ENCODE measurements at places on chromosomes 6 and 20.

DNA sequence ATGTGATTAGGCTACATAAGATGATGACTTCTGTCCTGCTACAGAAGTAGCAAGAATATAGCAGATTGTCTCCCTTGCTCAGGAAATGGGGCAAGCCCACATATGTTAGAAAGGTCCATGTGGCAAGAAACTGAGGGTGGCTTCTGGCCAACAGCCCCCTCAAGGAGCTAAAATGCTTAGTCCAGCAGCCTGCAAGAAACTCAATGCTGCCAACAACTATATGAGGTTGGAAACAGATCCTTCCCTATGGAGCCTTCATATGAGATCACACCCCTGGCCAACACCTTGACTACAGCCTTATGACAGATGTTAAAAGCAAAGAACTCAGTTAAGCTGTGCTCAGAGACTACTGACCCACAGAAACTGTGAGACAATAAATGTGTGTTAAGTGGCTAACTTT, 22.1 kb downstream of the PTPRT start:
- DNase-seq = no peak

DNA sequence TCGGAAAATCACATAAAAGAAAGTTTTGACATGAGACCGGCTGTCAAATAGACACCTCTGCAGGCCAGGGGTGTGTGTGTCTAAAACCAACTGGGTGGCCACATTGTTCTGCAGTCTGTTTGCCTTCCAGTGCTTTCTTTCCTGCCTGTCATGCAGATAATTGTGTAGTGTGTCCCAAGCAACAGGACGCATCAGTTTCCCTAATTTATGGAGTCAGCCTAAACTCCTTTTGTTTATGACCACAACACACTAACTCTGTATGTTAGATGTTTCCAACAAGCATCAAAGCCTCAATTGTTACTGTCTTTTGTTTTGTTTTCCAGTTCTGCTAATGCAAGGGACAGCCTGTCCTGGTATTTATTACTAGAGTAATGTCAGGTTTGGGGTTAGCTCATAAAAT, 205.7 kb downstream of the ATXN1 start:
- no peak for DNase-seq

DNA sequence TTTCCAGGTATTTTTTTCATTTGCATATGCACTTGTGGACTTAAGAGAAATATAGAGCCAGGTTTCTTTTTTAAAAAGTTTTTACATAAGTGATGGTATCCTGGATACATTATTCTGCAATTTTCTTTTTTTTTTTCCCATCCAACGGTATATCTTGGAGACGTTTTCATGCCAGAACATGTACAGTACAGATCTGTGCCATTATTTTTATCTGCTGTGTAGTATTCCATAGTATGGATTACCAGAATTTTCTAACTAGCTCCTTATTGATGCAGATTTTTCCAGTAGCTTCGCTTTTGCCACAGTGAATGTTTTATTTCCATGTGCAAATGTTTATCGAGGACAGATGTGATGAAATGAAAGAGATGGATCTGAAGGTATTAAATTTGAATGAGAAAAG, 34.1 kb downstream of the PPP1R16B start:
- no peak for DNase-seq

DNA sequence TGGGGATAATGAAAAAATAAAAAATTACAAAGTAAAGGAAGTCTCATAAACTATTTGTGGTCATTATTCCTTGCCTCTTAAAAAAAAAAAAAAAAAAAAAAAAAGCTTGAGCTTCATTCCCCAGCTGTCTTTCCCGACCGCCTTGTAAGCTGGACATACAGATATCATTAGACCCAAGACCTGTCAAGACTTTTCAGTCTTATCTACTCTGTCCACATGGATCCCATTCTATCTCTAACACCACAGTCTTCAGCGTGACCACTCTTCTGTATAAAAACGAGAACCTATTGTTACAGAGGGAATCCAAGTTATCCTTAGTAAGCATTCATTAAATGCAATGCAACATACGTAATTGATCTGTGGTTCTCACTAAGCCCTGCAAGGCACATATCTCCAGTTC, 423.5 kb downstream of the MEI4 start:
- no peak for DNase-seq

DNA sequence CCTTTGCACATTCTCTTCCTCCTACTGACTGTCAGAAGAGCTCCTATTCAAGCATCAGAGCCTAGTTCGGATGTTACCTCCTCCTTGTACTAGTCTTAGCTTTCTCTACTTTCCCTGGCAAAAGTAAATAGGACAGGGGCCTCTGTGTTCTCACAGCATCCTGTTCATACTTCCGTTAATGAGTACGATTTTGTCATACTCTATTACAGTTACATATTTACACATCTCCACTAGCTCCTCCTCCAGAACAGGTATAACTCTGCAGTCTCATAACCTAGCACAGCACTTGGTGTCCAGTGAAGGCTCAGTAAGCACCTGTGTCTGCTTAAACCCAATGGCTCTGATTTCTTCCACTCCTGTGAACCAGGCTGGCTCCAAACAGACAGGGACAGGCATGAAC, 7.0 kb downstream of the ELMO2 start:
- DNase-seq = no peak

- DNase-seq = no peak
Observed at GRCh38 chr6:102928109-102928508, 1534.6 kb downstream of the GRIK2 start.

- DNase-seq = no peak
Observed at GRCh38 chr20:63974402-63975200, 4.8 kb downstream of the SAMD10 start.

- no peak for DNase-seq
Observed at GRCh38 chr20:17878069-17878911, 90.3 kb downstream of the SNX5 start.

GRCh38 chr20:44914924-44915323, 5.1 kb downstream of the PABPC1L start:
- no peak for DNase-seq

- DNase-seq = no peak
Observed at GRCh38 chr6:132209351-132209750, 191.9 kb downstream of the MOXD1 start.

- no peak for DNase-seq
Observed at GRCh38 chr20:47775841-47776240, 9.4 kb downstream of the SULF2 start.

- DNase-seq = peak; percentile 29
Observed at GRCh38 chr6:28794175-28795002, 129.4 kb downstream of the TRIM27 start.

GRCh38 chr6:13404228-13404891, 76.0 kb upstream of the TBC1D7 start:
- DNase-seq = peak; percentile 49

DNA sequence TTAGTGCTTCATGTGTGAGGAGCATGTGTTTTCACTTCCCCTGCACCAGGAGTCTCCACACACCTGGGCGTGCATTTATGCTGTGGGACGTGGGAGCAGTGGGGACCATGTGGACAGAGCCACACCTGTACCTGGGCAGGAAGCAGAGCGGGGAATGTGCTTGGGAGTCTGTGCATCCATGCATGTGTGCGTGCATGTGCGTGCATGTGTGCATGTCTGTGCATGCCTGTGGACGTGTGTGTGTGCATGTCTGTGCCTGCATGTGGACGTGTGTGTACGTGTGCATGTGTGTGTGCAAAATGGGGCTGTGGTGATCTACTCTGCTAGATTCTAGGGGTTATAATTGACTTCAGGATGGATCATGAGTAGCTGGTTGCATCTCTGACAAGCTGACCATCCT, 224.0 kb upstream of the GMDS start:
- DNase-seq = no peak

GRCh38 chr6:140071601-140072062, 697.2 kb upstream of the CITED2 start:
- DNase-seq = peak; percentile 72

GRCh38 chr6:21992178-21992967, 304.5 kb downstream of the PRL start:
- DNase-seq = peak; percentile 67

GRCh38 chr6:26379740-26380139, 3.2 kb upstream of the BTN2A2 start:
- no peak for DNase-seq

DNA sequence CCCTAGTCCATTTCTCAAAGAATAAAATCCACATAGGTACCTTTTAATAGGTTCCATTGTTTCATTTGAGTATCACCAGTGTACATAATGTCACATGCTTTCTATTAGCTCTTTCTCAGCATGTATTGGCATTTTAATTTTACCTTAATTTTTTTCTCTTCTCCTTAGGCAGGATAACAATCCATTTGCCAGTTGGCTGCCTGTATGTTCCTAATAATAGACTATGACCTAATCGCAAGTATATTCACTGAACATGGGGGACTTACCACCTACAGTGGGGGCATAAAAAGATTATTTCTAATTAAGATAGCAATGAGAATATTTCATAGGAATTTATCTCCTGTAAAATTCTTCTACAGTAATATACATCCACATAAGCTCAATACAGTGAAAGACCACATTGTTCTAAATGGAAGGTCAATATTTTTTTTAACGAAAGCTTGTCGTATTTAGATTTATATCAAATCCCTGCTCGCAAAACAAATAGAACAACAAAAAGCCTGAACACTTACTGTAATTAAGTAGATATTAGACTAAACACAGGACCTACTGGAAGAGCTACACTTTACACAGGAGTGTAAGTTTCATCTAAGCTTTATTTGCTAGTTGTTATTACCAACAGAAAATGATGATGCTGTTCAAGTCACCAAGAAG, 76.4 kb downstream of the OGFRL1 start:
- peak; percentile 22 for DNase-seq

DNA sequence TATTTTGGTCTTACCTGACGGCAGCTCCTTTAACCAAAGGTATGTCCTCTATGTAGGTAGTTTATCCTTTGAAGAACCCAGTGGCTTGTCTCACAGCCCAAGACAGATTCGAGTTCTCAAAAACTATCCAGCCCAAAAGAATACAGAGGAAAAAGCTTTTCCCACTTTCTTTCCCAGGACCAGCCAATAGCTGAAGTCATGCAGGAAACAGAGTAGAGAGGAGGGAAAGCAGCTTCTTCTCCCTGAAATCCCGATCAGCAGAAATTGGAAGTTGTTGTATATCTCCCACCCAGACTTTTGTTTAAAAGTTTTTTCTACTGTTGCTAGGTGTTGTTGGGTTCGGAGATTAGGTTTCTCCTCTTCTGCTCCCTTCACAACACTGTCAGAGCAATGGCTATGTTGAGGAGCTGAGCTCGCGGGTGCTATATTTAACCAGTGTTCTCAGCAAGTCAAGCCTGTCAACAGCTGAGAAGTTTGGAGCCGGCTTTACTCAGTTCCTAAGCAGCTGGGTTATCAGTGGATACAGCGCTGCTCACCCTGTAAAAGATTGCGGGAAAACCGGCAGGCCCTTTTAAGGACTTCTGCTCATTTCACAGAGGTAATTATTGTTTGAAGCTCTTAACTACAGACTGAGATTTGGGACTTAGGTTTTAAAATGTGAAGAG, at the start of gene FILIP1:
TSS of gene FILIP1 (minus strand) at position 401 of the 665 bp plus-strand sequence. CDS start 78,828 bp downstream, outside the sequence.
- DNase-seq = peak; percentile 29

- DNase-seq = no peak
Observed at GRCh38 chr6:38603966-38604365, 35.8 kb downstream of the BTBD9 start.

DNA sequence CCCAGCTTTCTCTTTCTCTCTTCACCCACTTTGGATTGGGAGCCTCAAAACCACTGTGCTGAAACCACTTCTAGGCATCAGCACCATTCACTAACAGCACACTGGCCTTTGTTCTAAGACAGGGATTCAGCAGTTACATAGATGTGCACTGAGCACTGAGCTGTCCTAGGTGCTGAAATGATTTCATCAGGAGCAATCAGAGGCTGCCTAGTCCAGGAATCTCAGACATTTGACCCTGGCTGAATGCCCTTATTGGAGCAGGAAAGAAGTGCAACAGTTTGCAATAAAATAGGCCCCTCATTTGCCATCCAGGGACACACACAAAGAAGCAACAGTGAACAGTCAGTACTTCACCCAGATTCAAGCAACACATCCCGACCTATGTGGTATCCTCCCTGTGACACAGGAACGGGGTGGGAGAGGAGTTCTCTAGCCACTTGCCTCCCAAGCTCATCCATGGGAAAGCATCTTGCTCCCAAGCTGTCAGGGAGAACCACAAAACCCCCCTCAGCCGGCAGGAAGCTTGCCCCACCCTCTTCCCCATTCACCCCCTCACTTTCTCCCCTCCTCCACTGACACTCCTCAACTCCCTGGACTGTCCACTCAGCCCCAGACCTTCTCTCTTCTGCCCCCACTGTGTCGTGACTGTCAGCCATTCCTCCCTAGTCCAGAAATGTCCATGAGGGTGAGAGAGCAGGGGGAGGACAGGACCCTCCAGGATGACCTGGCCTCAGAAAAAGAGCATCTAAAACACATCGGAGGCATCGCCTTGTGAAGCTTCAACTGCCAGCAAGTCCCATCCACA, 304.4 kb downstream of the PREX1 start:
- peak; percentile 34 for DNase-seq

DNA sequence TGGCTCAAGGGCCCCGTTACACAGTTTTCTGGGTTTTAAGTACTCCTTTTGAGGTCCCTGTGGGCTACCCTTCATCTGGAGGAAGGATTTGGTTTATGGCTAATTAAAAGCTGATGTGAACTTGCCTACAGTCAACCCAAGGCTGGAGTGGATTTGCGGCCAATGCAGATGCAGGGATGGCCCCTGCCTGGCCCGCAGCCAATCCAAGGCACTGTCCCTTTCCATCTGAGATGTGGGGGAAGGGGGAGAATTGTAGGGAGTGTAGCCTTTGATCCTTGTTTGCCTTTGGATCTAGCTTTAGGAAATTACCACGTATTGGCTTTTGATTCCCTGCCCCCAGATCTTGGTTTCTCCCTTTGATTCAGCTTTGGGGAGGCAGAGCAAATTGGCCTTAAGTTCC, 128.0 kb upstream of the GGTLC1 start:
- no peak for DNase-seq

DNA sequence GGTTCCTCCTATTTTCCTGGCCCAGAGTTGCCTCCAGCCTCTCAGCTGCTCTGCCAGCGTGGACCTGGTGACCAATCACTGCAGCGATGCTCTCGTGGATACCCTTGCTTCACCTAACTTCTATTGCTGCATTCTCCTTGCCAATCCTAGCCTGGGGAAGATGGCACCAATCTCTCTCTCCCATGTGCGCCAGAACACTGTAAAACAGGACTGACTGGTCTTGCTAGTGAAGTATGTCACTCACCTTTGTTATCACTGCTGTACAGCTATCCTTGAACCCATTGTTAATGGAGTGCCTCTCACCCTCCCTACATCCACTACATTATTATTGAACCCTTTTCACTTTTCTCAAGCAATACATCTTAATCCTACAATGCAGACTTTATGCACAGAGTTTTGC, 80.1 kb downstream of the LYRM4 start:
- DNase-seq = no peak

- DNase-seq = peak; percentile 85
Observed at GRCh38 chr6:154488802-154489437, 21.6 kb downstream of the CNKSR3 start.

DNA sequence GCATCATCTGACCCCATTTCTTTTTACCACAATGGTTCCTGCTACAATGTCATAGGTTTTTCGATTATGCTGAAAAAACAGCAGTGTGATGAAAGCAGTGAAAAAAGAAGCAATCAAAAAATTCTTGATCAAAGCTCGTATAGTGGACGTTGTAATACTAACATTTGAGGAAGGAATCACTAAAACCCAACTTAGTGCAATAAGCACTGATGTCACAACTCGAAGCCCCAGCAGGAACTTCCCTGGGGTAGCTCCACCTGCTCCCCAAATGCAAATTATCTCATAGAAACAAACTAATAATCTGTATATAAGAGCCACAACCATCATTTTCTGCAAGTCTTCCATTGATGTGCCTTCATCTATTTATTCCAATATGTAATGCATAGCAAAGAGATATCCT, 285.6 kb upstream of the SGK1 start:
- no peak for DNase-seq

Measured in astrocyte of the spinal cord (primary cell).